IMR-90 (cell line): ENCODE measurements at places on chromosomes 4 and X.

DNA sequence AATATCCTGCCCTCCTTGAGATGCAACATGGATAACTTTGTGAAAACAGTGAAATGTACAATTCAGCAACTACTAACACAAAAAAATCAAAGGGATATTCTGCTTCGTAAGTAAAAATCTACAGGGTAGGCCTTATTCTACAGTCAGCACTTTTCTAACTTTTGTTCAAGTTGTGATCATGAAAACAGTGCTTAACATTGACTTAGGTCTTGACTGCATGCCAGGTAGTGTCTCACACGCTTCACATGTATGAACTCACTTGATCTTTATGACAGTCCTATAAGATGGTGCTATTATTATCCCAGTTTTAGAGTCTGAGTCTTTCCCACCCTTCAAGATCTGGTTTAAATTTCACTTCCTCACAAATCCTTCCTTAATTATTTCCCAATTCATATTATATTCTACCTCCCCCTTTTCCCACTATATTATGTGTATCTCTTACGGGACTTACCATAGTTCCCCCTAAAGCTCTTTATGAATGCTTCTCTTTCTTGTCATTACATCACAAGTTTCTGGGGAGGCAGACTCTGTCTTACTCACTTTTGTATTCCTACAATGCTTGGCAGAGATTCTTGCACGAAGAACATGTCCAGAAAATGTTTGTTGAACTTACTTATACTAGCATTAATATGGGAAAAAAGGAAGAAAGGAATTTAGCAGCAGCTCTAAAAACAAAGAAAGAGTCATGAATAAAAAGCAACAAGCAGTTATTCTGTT, 179.8 kb downstream of the SCFD2 start:
- DNase-seq, result peak; percentile 85

- no peak for DNase-seq
Observed at GRCh38 chrX:135893294-135893817, at the start of the genes CT45A10 and SAGE1. TSS of gene CT45A10 (minus strand) at chrX:135893444. CDS start at chrX:135885344, 8,100 bp downstream. TSS of gene SAGE1 (plus strand) at chrX:135893716. CDS start at chrX:135896243, 2,527 bp downstream.

DNA sequence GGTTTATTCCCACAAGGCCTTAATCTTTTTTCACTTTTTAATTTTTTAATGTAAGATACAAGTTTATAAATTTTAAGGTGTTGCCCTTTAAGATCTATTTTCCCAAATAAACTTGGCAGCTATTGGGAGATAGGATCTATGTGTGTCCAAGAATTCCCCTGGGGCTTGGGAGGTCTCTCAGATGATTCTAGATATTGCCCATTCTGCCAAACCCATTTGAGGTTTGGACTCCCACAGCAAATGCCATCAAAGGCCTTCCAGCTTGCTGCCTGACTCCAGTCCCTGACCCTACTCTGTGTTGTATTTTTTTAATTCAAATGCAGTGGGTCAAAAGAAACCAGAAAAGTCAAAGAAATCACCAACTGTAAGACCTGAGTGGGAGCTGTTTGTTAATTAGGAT, 120.0 kb upstream of the CHRDL1 start:
- DNase-seq, result no peak

GRCh38 chr4:187826725-187827124, 168.8 kb upstream of the ZFP42 start:
- DNase-seq, result no peak

- no peak for DNase-seq
Observed at GRCh38 chr4:93469560-93469959, 359.0 kb upstream of the ATOH1 start.

- no peak for DNase-seq
Observed at GRCh38 chrX:152806035-152806434, 24.5 kb downstream of the CETN2 start.

DNA sequence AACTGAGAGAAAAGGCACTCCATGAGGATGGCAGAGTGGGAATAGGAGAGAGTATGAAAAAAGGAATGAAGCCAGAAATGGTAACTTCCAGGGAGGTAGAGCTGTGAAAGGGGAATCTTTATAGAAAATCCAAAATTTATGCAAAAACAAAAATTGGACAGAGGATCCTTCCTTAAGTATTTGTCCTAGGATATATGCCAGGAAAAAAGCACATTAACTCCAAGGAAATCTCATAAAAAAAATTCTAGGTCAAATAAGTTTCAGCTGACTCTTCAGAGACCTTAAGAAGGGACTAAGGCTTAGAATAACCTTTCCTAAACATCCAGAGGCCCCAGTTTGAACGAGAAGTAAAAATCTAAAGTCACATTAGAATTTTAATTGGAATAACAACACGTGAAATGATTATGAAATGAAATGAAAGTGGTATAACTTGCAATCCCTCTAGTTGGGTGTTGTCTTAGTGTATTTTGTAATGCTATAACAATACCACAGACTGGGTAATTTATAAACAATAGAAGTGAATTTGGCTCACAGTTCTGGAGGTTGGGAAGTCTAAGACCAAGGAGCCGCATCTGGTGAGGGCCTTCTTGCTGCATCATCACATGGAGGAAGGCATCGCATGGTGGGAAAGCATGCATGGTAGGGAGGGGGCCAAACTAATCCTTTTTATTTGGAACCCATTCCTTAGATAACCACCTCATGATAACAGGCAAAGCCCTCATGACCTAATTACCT, 145.4 kb upstream of the RXFP1 start:
- DNase-seq, result no peak

- DNase-seq, result no peak
Observed at GRCh38 chrX:38816155-38816554, 14.9 kb downstream of the MID1IP1 start.

DNA sequence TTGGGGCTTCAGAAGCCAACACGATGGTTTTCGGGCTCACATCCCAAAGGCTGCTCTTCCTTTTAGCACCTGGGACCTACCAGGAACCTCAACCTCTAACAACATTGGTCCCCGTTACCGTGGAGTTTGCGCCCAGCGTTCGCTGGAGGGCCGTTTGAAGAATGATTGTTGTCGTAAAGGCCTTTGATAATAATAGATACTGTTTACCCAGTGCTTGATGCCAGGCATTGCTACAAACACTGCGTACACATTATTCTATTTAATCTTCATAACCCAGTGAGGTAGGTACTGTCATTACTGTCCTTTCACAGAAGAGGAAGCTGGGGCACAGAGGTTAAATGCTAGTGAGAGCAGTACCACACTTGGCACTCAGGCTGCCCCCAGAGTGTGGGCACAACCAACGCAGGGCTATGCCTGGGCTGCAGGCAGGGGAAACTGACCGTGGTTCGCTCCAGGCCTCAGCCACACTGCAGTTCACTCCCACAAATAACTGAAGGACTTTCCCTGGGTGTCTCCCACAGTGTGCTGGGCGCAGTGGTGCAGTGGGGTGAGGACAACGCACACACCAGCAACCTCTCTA, 1.0 kb upstream of the ACSL1 start:
- no peak for DNase-seq

- DNase-seq, result no peak
Observed at GRCh38 chr4:125397226-125397625, 82.5 kb downstream of the FAT4 start.

GRCh38 chr4:65623506-65623905, 46.8 kb downstream of the EPHA5 start:
- peak; percentile 67 for DNase-seq

DNA sequence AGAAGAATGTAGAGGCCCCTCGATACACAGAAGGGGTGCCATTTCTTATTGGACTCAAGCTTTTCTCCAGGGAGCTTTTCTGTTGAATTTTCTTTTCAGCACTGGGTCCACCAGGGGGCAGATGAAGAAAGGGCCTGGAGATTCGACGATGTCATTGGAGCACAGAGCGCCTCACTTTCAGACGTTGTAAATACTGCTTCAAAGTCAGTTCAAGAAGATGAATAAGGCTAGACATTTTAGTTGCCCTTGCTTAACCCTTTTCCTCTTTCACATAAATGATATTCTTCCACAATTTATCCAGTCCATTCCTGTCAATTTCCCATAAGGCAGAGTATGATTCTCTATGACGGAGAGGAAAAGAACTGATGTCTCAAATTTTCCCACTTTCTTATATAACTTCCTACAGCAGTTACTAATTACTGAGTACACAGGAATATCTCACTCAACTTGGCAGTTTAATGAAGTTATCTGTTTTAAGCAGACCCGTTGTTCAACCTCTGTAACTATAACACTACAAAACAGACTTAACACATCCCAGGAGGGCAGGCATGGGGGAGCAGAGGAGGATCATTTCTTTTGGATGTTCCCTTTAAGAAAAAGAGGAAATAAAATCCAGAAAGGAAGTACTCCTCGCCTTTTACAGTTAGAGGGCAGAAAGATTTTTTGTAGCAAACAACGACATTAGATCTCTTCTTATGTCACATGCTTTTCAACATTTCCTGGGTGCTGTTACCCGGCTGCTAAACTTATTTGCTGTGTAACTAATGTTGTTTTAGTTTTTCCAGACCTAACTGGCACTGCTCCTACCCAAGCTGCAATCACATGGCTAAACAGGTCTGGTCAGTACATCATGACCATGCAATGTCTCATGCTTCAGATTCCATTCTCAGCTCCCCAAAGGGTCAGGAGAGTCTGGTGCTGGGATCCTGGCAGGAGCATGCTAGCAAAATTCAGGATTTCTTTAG, 12.2 kb upstream of the CENPU start:
- DNase-seq, result peak; percentile 82

DNA sequence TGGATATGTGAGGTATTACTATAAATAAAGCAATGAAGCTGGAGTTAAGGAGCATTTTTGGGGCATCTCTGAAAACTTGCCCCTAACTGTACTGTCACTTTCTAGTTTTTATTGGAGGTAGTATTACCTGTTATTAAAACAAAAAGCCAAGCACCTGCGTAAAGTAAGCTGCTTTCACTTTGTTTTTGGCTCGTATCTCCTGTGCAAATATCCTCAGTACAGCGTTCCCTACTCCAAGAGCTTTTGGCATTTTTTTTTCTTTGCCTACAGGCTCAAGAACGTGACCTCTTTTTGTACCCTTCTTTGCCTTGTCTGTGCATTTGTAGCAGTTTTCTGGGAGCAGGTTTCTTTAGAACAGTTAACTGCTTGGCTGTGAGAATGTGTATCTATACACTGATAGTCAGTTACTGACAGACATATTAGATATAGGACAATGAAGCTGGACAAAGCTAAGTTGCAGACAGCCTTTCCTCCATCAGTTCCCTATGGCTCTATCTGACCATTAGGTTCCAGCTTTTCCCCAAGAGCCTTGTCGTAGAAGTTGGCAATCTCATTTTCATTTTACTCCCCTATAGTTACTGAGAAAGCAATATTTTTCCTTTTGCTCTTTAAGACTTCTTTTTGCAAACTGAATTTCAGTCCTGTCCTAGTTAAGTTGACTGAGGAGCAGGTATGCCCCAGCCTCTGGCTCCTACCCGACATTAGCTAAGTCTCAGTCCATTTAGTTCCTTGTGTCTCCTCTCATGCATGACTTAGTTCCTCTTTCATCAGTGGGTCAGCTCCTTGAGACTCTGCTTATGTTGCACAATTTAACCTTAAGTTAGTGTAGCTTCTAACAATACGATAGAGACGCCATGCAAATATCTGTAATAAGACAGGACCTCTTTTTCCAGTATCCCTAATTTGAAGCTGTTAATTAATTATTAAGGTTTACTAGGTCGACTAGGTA, 71.5 kb upstream of the HPRT1 start:
- no peak for DNase-seq

DNA sequence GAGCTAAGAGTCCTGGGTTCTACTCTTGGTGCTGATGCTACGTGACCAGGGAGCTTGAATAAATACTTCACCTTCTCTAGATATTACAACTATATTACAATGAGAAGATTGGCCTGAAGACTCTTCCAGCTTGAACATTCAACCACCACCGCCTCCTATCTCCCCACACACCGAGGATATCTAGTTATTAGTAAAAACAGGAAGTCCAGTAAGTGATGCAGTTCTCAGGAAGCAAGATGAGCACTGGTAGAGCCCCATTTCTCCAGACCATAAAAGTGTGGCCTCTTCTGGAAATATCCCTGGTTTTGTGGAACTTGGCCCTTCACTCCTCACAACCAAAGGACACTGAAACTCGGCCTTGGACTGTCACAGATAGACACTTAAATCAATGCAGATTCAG, 18.5 kb downstream of the PJA1 start:
- no peak for DNase-seq

DNA sequence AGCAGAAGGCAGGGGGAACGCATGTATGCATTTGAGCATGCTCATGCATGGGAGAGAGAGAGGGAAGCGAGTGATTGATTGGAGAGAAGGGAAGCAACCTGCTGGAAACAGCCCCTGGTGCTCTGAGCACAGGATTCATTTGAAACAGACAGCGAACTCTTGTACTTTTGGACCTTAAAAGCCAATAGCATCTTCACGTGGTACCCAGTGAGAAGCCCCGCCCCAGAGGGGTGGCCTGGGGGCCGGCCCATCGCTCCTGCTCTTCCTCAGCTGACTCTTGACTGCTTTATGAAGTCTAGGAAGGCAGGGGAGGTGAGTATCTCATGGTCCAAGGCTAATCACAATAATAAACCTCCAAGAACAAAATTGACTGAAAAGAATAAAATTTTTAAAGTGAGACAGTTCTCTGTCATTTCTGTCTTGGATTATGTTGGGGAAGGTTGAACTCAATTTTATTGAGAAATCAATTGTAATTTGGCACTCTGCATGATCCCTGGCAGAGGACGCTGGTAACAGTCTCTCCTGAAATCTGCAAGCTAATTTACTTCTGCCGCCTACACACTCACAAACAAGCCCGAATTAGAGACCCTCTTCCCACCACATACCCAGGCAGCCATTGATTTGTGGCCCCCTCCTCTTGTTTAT, 168.2 kb upstream of the PPARGC1A start:
- DNase-seq, result no peak

- peak; percentile 58 for DNase-seq
Observed at GRCh38 chr4:4995103-4995907, 24.0 kb downstream of the CYTL1 start.

DNA sequence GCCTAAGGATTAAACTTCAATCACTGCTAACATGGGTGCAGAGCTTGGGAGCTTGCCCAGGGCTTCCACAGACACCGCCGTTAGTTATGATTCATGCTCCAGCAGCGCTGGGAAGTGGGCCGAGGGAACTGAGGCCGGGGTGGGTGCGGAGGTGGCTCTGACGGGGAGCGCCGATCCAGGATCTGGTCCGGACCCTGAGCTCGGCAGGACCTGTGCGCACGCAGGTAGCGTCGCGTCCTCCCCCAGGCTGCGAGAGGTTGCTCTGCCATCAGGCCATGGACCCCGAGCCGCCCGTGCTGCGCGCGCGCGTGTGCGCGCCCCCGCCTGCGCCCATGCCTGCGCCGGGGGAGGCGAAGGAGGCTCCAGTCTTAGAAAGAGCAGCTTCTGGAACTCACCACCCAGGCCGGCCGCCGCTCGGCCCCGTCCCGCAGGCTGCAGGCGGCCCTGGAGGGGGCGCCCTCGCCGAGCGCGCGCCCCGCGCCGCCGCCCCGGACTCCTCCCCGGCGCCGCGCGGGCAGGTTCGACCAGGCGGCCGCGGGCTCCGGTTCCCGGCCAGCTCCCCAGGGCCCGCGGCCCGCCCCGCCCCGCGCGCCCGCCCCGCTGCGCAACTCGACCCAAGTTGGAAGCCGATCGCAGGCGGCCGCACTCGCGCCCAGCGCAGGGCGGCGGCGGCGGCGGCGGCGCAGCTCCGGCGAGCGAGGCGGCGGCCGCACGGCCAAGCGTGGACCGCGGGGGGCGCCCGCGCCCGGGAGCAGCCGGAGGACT, 732 bp upstream of the ADRA2C start:
- peak; percentile 42 for DNase-seq
